ENCODE measurements at places on chromosomes 7 and 10. TPM values are rescaled to one million over a fixed set of nuclear protein-coding genes. Genes with fewer than 3 reads are reported as not detected.

The ADRB1 gene
- not detected for total RNA-seq

The LIPF gene
- total RNA-seq, result not detected

DNA sequence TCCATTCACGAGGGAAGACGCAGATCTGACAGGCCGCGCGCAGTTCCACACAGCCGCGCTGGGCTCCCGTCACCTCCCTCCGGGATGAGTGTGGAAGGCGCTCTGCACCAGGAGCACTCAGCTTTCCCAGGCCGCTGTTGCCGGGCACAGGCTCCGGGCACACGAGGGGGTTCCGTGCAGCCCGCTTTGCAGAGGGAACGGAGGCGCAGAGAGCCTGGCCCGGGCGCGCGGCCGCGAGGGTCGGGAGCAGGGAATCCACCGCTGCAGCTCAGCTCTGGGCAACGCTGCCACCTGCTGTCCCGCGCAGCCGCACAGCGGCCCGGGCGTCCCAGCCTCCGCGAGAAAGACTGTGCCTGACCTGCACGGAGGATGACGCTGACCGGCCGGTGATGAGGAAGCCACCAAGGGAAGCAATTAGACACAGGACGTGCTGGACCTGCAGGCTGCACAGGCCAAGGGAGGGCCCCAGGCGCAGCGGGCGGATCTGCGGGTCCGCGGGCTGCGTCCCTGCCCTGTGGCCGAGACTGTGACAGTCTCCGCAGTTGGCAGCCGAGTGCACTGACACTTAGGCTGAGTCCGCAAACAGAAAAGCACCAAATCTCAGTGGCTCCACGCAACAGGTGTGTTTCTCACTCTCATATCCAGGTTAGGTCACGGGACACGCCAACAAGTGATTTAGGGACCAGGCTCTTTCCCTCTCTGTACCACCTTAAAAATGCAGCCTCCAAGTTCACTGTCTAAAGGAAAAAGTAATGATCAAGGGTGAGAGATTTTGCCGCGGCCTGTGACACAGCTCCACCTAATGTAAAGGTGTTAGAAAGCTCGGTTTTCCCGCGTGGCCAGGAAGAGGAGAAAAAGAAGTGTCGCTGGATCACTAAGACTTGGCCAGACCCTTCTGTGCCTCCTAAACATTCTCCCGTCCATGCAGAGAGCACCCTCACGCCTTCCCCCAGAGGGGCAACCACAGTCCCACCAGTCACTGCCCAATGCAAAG is 94.5 kb downstream of the SEC61G start:
- DNase-seq, result no peak

DNA sequence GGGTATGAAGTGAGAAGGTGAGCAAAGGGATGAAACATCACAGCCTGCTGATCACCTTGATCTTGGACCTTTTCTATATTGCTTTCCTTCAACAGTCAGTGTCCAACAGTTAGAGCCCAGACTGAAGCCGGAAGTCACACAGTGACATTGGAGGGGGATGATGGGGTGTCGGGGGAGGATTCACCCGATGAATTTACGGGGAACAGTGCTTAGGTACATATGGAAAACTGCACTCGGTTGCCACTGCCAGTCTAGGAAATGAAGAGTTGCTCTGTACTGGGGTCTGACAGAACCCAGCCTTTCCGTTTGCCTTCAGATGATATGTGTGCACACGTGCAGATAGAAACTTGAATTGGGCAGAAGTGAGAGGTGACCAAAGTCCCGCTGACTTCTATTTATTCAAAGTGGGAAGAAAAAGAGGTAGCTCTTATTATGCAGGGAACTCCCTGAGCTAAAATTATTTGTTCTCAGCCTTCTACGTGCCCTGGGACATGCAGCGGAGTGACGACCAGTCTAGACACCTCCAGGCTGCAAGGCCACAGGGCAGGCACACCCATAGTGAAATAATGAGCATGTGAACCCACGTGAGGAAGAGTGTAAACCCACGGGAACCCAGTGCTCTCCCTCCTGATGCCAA is 107.2 kb upstream of the INHBA start:
- no peak for DNase-seq

GRCh38 chr10:113187063-113187777 is 237.2 kb downstream of the TCF7L2 start:
- DNase-seq, result no peak

GRCh38 chr10:86970162-86970981 is 2.1 kb downstream of the ADIRF start:
- no peak for DNase-seq

GRCh38 chr10:101601541-101601940 is 13.4 kb downstream of the DPCD start:
- no peak for DNase-seq

- DNase-seq, result no peak
Measured at GRCh38 chr10:103077491-103078308, 115.4 kb downstream of the NT5C2 start.

GRCh38 chr10:59391060-59391459 is 28.7 kb upstream of the FAM13C start:
- no peak for DNase-seq

All from activated T-helper 2 cell treated with anti-CD3 and anti-CD28 coated beads, Interferon-gamma antibody, Interleukin-2, Interleukin-4, amounts not matched to agents 10 μg/mL and 5 μg/mL and 100 μg/mL, durations not matched to agents 14 hours and 24 hours and 36 hours (primary cell).